ENCODE measurements at places on chromosomes 4 and X.

DNA sequence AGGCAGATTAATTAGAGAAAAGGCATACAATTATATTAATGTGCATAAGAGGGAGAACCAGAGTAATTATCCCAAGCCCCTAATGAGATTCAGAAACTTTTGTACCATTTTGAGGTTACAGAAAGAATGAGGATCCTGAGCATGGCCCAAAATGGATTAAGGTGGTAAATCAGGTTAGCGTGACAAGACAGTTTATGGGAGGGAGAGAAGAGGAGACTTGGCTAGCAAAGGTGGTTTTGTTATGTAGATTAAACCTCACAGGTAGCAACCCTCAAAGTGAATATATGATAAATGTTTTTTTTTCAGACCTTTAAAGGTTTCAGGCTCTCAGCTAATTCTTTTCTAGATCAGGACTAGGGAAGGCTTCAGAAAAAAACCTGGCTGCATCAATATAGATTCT is 781.8 kb downstream of the FAM133A start:
- H3K4me1 ChIP-seq, result no peaks in the 10 kb centered on the region
- no peaks in the 10 kb centered on the region for H3K36me3 ChIP-seq
- no peak overlapping the region for H3K4me3 ChIP-seq
- H3K27ac ChIP-seq, result no peak overlapping the region
- no peak for DNase-seq
- no peaks in the 10 kb centered on the region for H3K27me3 ChIP-seq

- H3K36me3 ChIP-seq, result no peaks in the 10 kb centered on the region
- no peaks in the 10 kb centered on the region for H3K27me3 ChIP-seq
- H3K4me1 ChIP-seq, result peaks cover 37% of the 10 kb centered on the region
- H3K4me3 ChIP-seq, result peak overlapping the region; percentile 93
These were observed 83.6 kb downstream of the NBDY start for GRCh38 chrX:56812515-56813105.

- H3K27ac ChIP-seq, result no peak overlapping the region
- H3K4me1 ChIP-seq, result no peaks in the 10 kb centered on the region
- no peak overlapping the region for H3K4me3 ChIP-seq
- no peaks in the 10 kb centered on the region for H3K36me3 ChIP-seq
- no peaks in the 10 kb centered on the region for H3K27me3 ChIP-seq
These were observed 277.1 kb downstream of the KLHL13 start for GRCh38 chrX:117839544-117839943.

DNA sequence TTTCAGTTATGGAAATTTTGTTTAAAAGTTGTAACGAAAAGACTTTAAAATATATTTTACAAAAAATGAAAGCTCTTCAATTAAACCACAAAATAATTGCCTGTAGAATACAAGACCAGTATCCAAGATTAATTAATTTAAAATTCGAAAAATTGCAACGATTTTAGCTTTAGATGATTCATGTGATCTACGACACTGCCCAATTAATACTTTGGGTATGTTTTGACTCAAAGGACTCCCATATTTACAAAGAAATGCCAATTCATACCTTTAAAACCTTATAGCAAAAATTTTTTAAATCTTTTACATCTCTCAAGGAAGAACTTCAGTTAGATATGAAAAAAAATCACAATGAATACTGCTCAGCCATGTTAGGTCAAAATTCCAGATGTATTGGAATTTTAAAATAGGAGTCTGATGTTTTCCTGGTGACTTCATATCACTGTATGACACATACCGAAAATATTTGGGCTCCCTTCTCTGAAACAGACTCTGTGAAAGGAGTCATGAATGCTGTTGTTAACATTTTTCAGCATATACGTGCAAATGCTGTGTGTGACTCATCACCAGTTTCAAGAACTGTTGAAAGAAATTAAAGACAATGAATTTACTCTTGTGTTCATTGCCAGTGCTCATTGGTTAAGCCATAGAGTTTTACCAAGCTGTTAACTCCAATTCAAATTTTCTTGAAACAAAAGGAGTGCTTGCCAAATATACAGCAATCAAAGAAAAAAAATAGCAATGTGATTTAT is 13.8 kb upstream of the SMS start:
- H3K36me3 ChIP-seq, result peaks cover 4% of the 10 kb centered on the region
- DNase-seq, result no peak
- H3K4me3 ChIP-seq, result no peak overlapping the region
- no peaks in the 10 kb centered on the region for H3K27me3 ChIP-seq
- H3K4me1 ChIP-seq, result no peaks in the 10 kb centered on the region

GRCh38 chr4:8260656-8261111 is 8.9 kb upstream of the HTRA3 start:
- DNase-seq, result no peak
- H3K4me3 ChIP-seq, result no peak overlapping the region
- no peaks in the 10 kb centered on the region for H3K4me1 ChIP-seq
- H3K27ac ChIP-seq, result no peak overlapping the region

- H3K27me3 ChIP-seq, result peaks cover 2% of the 10 kb centered on the region
- no peak overlapping the region for H3K27ac ChIP-seq
- no peaks in the 10 kb centered on the region for H3K4me1 ChIP-seq
- DNase-seq, result no peak
These were observed 4.0 kb downstream of the OTC start for GRCh38 chrX:38356401-38356800.

DNA sequence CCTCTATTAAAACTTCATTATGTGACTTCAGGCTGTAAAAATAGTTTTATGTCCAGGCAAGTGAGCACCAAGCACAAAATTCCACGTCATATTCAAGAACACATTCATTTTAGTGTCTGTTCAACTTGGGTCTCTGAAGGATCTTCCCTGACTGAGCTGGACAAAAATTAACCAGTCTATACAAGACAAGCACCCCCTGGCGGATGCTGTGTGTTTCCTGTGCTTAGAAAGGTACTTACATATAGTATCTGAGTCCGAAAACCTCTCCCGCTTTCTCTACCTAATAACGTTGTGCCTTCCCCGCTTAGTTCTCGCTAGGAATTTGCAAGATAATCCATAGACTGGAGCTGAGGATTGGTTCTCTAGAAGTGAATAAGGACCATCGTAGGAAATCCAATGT is 2214.5 kb upstream of the TENM3 start:
- no peak overlapping the region for H3K27ac ChIP-seq
- H3K36me3 ChIP-seq, result no peaks in the 10 kb centered on the region
- H3K4me1 ChIP-seq, result no peaks in the 10 kb centered on the region
- H3K4me3 ChIP-seq, result no peak overlapping the region

DNA sequence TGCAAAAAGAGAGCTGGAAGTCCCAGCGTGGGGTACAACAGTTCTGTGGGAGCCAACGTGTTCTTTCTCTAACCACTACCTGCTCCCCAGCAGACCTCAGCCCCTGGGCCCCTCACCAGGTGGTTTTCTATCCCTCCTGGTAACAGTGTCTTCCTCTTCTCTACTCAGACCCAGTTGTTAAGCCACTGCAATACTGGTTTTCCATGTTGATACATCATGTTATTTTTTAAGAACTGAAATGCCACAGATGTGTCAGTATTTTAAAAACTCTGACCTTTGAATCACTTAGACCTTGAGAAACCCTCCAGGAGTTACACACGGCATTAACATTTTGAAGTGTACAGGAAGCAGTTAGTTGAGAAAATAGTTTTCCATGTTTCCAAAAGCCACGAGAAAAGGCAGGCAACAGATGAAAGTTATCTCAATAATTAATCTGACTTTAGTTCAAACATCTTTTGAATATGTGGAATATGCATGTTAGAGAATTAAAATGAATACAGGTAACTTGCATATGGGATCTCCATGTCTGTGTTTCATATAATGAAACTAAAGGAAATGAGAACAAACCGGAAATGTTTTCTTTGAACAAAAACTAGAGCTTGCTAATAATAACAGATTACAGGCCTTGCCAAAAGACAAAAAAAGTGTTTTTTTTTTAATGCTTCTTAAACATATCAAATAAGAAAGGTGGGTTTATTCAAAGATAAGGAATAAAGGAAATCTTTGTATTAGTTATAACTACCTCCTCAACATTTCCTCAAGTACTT is 108.8 kb downstream of the ZNF827 start:
- H3K27ac ChIP-seq, result peak overlapping the region; percentile 87
- peaks cover 18% of the 10 kb centered on the region for H3K4me1 ChIP-seq
- H3K4me3 ChIP-seq, result peak overlapping the region; percentile 65
- no peaks in the 10 kb centered on the region for H3K27me3 ChIP-seq
